ENCODE measurements at places on chromosomes 4 and X.

DNA sequence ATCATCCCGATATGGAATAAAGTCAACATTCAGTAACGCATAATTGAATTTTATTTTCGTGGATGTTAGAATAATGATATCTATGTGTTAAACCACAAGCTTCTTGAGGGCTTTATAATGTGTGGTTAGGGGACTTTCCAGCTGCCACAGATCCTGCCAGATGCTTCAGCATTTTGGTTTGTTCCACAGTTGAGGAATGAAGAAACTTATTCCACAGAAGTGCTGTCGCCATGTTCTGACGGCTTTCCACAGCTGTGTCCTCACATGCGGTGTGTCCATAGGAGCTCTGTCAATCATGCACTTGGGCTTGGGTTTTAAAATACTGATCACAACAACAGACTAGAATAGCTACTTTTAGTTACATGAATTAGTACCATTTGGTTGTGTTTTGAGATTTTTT lies 411.9 kb downstream of the TRIML1 start:
- no peak for DNase-seq

- DNase-seq = peak; percentile 37
These were observed 2.8 kb upstream of the CHIC2 start for GRCh38 chr4:54067166-54067565.

GRCh38 chr4:99552872-99553271 lies 11.0 kb downstream of the TRMT10A start:
- no peak for DNase-seq

GRCh38 chr4:99202536-99202935 lies 16.5 kb downstream of the ADH6 start:
- DNase-seq = no peak

DNA sequence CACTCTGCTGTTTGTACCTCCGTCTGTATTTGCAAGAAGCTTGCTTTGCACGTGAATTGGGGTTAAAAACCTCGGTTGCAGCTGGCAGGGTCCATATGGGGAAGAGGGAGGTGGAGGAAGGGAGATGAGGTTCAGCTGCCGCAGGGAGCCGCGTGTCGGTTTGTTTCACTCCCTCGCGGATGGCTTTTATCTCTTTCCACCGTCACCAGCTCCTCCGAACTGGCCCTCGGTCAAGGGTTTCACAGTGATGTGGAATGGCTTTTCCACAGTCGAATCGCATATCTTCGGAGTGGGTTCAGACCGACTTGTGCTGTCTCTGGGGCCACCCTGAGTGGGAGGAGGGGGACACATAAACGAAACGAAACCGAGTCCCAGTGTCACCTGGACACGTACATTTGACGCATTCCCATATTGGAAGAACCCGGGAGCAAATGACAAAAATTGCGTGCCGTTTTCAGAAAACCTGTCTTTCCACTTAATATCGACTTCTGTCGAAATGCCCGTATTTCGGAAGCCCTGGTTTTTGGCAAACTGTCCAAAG lies 929 bp downstream of the ZBTB33 start:
- DNase-seq = no peak

- DNase-seq = no peak
These were observed 449.3 kb downstream of the IL15 start for GRCh38 chr4:142085513-142086292.

GRCh38 chr4:23674694-23675093 lies 215.2 kb downstream of the PPARGC1A start:
- DNase-seq = no peak

- DNase-seq = no peak
These were observed 62.2 kb upstream of the PRPS1 start for GRCh38 chrX:107565931-107566603.

GRCh38 chrX:114959729-114960128 lies 57.7 kb downstream of the IL13RA2 start:
- DNase-seq = no peak

DNA sequence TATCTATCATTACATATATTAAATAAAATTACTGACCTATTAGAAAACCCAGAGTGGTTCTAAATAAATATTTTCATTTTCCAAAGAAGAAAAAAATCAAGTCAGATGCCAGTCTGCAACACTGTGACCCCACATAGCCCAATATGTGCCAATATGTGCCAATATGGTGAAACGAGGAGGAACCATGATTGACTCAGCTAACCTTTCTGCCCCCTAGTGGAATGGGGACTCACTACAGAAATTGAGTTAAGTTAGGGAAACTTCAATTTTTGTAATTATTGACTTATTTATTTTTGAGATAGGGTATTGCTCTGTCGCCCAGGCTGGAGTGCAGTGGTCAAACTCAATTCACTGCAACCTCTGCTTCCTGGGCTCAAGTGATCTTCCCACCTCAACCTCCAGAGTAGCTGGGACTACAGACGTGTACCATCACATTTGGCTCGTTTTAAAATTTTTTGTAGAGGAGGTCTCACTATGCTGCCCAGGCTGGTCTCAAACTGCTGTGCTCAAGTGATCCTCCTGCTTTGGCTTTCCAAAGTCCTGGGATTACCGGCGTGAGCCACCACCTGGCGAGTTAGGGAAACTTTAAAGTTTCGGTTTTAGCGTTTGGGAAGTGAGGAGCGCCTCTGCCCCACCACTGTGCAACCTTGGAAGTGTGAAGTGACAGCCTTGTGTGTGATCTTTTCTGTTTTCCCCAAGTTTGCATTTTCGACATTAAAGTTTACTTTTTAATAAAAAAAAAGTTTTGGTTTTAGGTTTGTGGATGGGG lies 116.8 kb upstream of the SHISA3 start:
- DNase-seq = no peak

DNA sequence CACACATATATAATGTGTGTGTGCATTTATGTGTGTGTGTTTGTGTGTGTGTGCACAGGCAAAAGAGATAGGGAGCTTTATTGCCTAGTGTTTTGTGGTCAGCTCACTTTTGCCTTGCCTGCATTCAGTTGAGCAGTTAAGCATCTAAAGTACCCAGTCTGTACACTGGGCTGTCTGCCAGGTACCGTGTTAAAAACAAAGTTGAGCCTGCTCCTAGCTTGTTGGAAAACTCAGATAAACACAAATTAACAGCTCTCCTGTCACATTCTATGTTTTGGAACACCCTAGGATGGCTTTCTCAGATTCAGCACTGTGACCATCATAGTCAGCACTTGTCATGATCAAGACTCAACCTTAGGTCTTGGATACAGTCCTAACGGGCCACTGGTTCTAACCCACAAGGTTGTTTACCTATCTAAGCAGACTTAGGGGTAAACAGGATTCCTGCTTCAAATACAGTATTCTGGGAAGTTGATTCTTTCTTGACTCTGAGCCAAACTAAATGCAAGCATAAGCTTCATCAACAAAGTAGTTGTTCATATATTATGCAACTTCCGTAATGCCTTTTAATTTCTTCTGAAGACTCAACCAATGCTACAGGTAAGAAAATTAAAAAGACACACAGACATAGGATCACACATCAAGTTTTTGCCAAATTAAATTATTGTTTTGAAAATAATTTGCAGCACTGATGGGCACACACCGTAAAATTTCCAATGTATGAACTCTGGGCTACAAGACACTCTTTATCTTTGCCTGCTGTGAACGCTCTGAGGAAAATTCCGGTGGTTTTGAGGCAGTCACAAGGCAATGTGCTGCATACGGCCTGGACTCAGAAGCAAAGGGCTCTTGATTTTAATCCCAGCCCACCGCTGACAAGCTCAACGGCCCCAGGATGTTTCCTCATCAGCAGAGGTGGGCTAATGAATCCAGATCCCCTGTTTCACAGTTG lies 11.3 kb upstream of the CD99 start:
- no peak for DNase-seq

DNA sequence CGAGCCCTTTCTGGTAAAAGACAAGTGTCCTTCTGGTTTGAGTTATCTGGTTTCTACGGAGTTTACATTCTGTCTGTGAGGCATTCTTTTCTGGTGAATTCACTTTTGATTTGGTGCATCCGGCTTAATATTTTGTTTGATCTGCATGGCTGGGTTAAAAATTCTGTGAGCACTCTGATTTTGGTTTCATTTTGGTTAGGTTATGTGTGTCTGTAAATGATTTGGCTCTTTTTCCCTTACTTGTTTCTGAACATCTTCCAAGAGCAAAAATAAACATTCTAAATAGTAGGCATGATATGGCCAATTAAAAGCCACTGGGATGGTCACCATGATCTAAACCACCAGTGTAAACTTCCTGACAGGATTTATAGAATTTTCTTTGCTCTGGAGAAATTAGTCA lies 85.7 kb upstream of the PTPN13 start:
- no peak for DNase-seq

DNA sequence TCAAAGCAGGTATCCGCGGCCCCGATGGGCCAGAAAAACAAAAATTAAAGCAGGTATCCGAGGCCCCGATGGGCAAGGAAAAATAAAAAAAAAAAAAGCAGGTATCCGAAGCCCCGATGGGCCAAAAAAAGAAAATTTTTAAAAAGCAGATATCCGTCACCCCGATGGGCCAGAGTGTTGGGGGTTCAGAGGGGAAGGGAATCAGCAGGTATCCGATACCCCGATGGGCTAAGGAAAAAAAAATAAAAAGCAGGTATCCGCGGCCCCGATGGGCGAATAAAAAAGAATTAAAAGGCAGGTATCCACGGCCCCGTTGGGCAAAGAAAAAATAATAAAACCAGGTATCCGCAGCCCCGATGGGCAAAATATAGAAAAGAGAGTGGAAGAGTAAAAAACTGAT lies 289.0 kb downstream of the CHIC1 start:
- no peak for DNase-seq

GRCh38 chr4:4689694-4690440 lies 148.0 kb upstream of the STX18 start:
- no peak for DNase-seq

DNA sequence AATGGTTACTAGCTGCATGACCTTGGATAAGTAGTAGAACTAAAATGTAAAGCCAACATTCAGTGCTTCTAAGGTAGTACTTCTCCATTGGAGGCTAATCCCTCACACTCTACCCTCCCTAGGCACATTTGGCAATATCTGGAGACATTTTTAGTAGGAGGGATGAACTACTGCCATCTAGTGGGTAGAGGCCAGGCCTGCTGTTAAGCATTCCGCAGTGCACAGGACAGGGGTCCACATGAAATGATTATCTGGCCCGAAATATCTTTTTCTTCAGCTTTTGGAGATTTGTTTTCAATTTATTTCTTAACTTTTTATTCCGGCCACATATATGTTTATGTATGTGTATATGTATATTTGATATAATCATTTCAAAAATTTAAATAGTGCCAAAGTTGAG lies 36.0 kb upstream of the SPANXC start:
- DNase-seq = no peak

- peak; percentile 70 for DNase-seq
These were observed at the start of gene STK32B for GRCh38 chr4:5051278-5052203. Gene STK32B (plus strand): TSS chr4:5051480.

DNA sequence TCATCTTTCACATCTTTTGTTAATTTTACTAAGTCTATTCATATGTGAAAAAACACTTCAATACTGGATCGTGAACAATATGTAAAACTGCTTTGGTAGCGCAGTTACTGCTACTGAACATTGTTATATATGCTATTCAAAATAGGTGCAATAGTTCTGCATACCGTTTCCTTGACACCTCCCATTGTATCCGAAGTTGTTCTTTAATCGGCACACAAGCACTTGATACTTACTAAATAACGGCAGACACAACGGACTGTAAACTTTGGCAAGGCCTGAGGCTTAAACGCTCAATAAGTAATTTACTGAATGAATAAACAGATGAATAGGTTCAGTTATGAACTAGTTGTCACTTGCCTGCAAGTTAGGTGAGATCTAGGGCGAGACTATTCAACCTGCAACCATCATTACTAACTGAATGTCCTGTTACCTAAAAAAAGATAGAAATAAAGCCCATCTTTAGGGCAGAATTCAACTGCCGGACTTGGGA lies 620 bp downstream of the ANAPC10 start:
- no peak for DNase-seq

DNA sequence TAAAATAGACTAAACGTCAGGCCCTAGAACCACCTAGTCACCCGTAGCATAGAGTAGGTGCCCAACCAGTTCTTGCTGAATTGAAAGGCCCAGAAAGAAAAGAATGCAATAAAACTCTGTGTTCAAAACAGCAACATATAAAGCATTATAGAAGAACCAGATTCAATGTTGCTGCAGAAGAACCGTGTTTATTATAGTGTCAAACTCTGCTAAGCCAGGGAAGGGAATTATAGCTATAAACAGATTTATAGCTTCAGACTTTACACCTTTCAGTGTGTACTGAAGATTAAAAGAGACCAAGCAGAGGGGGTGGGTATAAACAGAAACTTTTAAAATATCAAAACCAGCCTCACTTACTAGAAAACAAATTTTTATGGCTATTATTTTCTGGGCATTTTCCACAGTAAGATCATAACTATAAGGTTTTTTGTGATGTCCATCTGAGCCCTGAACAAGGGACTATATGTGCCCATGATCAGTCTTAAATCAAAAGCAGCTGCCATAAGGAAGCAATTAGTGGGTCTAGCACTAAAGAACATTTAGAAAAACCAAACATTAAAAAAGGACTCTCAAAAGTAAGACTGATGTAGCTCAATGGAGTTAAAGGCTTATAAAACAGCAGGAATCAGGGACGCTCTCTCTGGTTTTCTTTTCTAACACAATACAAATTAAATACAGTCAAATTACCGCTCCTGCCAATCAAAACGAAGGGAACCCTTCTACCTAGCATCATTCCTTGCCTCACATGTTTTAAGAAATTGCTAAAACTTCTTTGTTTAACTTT lies 219.7 kb upstream of the ETNPPL start:
- no peak for DNase-seq

DNA sequence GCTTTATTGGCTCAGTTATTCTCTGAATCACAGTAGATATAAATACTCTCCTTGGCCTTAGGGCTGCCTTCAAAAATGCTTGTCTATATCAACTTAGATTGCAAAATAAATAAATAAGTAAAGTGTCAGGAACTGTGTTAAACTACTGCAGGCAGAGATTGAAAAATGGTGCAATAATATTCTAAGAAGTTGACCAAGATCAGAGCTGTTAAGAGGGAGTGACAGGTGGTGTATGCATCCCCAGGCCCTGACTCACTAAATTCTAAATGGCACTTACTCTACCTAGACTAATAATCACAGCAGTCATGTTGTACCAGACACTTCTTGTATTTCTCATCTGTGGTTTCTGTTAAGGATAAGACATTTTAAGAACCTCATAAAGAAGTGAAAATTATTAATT lies 235.1 kb upstream of the SPOCK3 start:
- no peak for DNase-seq

GRCh38 chr4:90099812-90100211 lies 27.4 kb upstream of the CCSER1 start:
- DNase-seq = no peak

DNA sequence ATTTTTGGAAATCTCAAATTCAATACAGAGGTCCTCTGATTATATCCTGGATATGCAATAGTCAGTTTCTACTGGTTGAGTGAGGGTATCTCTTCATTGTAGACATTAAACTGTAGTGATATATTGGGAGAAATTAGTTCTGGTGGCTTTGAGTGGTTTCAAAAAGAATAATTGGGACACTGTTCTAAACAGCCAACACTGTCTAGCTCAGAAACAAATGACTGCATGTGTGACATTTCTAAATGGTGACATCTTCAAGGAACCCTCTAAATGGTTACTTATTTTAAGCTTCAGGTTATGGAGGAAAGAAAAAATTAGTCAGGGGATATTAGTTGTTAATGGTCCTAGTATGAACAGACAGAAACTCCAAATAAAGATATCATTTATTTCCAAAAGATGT lies 186.2 kb downstream of the LARP7 start:
- no peak for DNase-seq
